ENCODE measurements at places on chromosomes 16 and 17.

GRCh38 chr17:80759377-80759673 is 214.7 kb downstream of the RPTOR start:
- DNase-seq: no peak

DNA sequence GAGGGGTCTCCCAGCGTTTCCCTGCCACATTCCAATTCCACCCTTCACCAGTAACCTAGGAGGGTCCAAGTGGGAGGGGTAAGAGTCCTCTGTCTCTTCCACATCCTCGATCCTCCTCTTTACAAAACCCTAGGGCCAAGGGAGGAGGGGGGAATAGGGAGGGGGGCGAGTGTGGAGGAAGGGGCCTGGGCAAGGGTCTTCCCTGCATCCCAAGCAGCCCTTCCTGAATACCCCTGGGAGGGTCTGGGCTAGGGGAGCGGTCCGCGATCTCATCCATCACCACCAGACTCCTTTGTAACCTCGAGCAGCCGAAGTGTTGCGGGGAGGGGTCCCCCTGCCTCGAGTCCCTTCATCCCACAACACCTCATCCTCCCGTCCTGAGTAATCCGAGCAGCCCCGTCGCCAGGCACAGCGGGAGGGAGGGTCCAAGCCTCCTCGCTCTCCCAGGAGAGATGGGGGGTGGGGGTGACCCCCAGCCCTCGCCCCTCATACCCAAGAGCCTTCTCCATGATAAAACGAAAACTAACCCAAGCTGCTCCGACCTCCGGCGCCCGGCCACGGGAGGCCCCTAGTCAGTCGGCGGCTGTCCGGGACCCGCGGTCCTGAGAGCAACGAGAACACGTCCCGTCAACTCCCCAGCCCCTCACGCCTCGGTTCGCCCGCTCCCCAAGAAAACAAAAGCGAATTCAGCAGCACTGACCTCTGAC is 502 bp downstream of the SMPD3 start:
- no peak for DNase-seq

GRCh38 chr17:76998839-76999238 is 130.6 kb downstream of the MGAT5B start:
- no peak for DNase-seq

DNA sequence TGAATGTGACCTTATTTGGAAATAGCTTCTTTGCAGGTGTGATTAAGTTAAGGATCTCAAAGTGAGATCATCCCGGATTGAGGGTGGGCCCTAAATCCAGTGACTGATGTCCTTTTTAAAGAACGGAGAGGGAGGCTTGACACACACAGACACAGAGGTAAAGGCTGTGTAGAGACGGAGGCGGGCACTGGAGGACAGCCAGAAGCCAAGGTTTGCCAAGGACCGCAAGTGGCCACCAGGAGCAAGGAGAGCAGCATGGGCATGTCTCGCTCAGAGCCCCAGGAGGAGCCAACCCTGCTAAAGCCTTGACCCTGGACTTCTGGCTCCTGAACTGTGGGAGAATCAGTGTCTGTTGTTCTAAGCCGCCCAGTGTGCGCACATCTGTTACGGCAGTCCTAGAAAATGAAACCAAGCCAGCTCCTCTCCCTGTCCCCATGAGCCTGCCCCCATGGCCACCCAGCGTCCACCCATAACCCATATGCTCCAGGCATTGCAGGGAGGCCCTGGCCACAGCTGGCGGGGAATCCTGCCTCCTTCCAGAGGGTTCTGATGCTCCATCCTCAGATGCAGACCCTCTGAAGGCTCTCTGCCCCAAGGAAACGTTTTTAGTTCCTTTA is 15.2 kb downstream of the CNGB1 start:
- DNase-seq: no peak

GRCh38 chr17:44348234-44348987 is 3.3 kb downstream of the GRN start:
- no peak for DNase-seq

- no peak for DNase-seq
These were observed 4.2 kb downstream of the USP6 start for GRCh38 chr17:5120036-5120435.

DNA sequence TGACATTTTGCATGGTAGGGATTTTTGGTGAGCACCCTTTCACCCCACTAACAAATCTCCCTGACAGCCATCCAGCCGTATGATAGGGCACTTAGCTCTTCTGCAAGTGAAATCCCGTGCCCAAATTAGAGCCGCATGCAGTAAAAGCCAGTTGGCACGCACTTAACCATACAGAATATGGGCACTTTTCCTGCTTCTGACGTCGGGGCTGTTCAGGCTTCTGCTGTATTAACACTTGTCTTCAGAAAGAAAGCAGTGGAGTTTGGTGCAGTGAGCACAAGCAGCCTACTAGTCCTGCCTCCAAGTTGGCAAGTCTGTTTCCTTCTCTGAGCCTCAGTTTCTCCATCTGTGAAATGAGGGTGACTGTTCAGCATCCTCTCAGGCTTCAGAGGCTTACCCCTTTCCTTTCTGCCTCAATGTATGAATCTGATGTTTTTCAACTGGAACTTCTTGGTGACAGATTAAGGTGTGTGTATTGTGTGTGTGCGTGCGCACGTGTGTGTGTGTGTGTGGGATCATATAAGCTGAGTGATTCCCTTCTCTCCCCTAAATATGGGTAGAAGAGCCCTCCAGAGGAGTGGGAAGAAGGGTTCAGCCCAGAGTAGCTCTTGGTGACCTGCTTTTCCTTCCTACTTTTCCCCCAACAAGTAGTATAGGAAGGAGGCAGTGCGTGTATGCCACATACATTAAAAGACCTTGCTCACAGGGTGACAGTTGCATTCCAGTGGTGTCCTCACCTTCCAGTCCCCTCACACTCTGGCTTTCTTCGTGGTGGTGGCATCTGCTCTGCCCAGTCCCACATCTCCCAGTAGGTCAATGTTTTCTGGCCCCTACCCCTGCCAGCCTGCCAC is 19.0 kb downstream of the IGF2BP1 start:
- no peak for DNase-seq

DNA sequence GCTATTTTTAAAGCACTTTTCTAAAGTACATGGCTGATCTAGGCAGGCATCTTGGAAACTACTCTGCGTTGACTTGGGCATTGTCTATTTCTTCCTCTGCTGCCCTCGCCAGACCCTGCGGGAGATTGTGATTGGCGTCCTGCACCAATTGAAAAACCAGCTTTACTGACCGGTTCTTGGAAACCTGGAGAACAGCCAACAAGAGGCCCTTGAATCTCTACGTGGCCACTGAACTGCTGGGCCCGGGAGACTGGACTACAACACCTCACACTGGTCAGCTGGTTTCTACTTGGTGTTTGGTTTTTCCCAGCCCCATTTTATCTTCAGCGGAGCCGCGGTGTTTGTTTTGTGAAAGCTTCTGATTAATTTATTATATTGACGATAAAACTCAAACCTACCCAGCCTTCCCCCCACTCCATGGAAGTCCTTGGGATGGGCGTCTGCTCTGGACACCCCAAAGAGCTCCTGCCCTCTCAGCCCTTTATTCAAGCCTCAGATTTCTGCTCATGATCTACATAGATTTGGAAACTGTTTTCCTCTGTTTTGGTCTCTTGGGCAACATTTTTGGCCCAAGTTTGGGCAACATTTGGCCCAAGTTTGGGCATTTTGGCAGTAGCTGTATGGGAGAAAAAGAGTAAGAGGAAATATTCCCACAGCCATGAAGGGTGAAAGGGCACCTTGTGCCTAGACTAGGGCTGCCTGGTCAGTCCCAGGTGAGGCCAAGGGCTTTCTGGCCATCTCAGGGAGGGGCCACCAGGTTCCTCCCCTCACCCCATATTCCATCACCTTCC is 4.7 kb downstream of the MLX start:
- no peak for DNase-seq

DNA sequence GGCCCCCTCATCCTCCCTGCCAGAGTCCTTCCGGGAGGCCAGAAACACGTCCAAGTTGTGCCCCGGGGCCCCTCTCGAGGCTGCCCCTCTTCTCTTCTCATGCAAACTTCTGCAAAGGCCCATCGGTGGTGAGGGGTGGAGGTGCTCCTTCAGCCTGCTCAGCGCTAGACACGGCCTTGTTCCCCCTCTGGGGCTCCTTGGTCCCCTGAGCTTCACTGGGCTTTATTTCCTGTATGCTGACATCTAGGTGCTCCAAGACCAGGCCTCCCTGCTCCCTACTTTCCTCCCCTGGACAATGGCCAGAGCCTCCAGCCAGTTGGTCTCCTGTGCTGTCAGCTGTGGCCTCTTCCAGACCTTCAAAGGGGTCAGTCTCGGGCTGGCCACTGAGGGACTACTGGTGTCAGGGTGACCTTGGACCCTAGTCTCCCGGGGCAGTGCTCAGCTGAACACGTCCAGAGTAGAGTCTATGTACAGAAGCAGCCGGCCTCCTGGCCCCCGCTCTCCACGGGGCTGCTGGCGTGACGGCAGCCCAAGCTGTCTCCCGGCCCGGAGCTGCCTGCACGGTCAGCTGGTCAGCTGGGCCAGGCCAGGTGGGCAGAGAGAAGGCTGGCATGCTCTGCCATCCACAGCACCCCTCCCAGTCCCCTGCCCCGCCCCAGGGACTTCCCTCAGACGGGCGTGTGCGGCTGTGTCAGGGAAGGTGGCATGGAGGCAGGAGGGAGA is 1.7 kb upstream of the PRR35 start:
- DNase-seq: no peak

- no peak for DNase-seq
These were observed 3.2 kb upstream of the METRN start for GRCh38 chr16:711548-712320.

DNA sequence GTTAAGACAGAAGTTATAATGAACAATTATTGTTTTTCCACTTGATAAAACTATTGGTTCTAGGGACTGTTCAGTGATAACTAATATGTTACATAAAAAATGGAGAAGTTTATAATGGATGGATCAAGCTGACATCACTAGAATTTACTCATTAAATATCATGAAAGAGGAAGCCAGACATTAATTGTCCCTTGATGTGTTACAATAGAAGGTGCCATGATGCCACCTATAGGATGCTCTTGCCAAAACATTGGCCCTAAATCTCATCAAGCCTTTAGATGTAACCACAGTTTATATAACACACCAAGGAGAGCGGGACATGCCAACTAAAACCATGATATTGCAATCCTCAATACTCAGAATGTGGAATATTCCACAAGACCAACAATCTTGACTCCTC is 147.9 kb upstream of the MON1B start:
- DNase-seq: no peak

GRCh38 chr17:8064561-8065019 is 22.9 kb downstream of the ALOX12B start:
- no peak for DNase-seq

GRCh38 chr17:45170931-45171337 is 9.3 kb downstream of the HEXIM2 start:
- DNase-seq: no peak

DNA sequence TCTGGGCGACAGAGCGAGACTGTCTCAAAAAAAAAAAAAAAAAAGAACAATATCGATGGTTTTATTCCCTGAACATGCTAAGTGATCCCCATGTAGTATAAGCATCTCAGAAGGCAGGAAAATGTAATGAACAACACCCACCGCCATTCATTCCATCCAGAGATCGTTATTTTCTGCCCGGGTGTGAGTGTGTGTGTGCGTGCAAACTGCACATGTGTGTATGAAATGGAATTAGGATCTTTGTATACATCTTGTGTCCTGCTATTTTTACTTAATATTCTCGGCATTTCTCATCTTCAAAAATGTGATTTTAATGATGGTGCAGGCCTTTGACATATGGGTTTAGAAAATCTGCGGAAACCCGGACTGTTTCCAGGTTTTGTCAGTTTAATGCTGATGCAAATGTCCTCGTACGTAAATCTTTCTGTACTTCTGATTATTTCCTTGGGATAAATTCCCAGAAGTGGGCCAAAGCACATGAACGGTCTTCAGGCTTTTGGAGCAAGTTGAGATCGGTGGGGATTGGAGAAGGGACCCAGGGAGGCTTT is 254.8 kb downstream of the SEC14L1 start:
- DNase-seq: no peak

DNA sequence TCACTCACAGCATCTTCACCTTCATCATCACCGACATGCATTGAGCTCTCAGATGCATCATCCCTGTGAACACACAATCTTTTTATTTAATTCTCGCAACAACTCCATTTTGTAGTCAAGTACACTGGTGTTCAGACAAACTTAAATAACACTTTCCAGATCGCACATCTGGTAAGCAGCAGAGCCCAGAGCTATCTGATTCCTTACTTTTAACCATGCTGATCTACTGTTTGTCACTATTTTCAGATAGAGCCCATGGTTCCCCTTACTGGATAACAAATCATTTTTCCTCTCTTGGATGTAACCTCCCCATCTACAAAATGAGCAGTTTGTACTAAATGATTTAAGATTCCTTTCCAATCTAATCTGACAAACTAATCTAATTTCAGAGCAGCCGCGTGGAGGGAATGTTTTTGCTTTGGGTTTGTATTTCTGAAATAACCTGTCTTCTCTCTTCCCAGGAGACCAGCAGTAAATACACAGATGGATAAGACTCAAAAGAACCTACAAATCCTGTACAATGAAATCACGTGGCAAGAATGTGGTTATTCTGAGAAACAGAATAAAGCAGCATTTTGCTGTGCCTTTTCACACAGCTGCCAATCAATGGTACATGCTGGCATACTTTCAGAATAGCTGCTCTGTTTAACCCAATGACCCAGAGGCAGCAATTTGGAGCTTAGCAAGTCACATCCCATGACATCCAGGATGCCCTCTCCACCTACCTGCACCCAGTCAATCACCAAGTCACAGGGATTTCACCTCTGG is 72.9 kb upstream of the CCL2 start:
- DNase-seq: no peak

DNA sequence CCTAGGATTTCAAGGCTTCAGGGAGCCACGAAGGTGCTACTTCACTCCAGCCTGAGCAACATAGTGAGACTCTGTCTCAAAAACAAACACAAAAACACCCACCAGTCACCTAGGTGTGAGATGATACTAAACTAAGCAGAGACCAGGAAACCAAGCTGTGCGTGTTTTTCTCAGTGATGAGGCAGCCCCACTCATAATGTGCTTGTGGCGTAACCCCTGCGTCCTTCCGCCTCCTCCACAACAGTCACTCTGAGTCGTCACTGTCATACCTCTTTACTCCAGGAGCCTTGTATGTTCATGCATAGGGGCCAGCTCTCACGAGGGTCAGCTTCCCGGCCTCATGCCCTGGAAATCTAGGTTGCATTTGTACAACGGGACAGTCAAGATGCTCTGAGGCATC is 31.1 kb upstream of the SLC47A1 start:
- DNase-seq: no peak

DNA sequence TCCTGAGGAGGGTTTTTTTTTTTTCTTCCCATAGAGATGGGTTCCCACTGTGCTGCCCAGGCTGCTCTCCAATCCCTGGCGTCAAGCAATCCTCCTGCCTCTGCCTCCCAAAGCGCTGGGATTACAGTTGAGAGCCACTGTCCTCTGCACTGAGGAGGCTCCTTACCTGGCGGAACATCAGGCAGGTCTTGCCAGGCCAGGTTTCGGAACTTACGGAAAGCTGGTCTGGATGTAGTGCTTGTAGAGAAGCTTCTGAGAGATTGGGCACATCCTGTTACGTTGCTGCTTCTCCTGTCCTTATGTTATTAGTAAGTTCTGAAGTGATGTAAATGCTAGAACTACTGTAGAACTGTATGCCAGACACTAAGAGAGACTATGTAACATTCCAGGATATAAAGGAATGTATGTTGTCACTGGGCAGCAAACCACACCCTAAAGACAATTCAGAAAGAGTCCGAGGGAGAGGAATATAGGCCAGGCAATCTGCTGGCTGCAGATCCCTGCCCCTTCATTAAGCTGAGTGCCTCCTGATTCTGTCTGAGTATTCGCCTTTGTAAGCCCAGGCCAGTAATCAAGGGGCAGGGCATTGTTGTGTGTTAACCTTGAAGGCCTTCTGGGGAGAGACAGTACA is 21.1 kb downstream of the ETV4 start:
- no peak for DNase-seq
